ENCODE measurements at places on chromosomes 5 and 9. TPM values are rescaled to one million over a fixed set of nuclear protein-coding genes. Genes with fewer than 3 reads are reported as not detected.

DNA sequence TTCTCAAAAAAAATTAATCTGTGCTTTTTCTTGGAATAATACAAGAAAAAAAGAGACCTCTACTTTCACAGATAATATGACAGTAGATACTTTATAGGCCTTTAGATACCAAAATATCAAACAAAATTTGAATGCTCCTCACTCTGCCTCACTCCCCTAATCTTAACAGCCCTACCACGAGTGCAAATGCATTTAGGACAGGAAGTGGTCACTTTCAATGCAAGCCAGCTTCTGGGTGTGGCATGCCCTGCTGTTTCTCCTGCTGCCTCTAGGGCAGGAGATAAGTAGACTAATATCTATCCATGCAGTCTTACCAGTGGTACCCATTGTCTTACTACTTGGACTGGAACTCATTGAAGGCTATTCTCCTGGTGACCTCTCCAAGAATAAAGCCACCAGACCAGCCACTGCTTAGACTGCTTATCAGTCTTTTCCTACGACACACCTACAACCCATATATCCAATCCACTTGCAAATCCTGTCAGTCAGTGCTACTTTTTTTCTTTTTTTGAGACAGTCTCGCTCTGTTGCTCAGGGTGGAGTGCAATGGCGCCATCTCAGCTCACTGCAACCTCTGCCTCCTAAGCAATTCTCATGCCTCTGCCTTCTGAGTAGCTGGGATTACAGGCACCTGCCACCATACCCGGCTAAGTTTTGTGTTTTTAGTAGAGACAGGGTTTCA is 23.0 kb downstream of the FRRS1L start:
- peak; percentile 97 for ATAC-seq

- ATAC-seq: no peak
Observed at GRCh38 chr9:113129884-113130283, 20.9 kb upstream of the SLC31A2 start.

DNA sequence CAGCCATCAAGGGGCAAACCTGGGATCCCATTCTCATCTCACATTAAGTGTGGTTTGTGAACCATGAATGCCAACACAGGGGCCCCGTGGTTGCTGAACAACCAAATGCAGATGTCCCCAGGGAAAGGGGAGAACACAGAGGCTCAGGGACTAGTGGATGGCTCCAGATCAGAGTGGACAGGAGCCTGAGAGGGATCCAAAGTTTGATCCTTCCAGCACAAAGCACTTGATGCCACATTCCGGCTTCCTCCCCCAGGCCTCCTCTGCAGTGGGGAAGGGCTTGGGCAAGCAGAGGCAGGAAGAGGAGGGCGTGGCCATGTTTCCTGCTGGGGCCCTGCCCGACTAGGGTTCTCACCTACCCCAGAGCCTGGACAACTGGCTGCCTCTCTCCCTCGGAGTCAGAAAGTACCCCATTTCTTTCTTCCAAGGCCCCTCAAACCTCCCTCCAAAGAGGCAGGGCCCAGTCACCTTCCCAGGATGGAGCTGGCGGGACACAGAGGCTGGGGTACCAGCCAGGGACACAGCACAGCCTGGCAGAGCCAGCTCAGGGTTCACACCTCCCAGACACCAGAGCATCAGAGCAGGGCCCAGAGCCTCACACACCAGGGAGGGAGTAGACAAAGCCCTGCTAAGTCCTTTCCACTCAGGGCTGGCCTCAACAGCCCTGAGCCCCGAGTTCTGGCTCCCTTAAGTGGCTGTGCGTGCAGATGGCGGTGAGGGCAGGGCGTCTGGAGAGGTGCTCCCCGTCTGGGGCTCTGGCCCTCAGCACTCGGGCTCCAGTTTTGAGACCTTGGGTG is 4.3 kb upstream of the RNF44 start:
- no peak for ATAC-seq

DNA sequence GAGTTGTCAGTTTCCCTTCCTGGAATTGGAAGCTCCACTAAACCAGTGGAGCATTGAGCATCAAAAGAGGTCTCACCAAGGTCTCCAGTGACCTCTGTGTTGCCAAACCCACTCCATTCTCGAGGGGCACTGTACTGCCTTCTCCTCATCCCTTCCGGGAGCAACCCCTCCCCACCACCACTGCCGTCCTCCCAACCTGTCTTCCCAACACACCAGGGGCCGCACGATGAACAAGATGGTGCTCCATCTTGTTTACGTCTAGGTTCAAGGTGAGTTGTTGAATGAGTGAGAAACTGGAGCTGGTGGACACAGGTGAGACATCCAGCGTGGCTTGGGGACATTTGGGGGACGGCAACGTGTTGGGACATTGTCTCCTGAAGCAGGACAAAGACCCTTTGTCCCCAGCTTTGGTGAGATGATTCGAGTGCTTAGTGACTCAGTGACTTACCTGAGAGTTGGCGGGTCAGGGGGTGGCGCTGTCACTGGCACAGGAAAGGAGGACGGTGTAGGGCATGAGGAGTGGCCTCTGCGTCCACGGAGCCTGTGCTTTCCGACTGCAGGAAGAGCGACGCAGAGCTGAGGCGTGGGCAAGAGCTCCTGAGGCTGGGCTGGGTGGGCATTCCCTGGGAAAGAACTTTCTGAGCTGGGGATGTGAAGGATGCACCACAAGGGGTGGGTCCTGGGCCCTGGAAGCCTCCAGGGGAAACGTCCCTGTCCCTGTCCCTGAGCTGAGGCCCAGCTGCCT is 44.8 kb upstream of the RNU6ATAC start:
- ATAC-seq: no peak

DNA sequence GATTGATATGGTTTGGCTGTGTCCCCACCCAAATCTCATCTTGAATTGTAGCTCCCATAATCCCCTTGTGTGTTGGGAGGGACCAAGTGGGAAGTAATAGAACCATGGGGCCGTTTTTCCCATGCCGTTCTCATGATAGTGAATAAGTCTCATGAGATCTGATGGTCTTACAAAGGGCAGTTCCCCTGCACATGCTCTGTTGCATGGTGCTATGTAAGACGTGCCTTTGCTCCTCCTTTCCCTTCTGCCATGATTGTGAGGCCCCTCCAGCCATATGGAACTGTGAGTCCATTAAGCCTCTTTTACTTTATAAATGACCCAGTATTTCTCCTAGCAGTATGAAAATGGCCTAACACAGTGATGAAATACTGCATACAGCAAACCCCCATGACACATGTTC is 84.8 kb upstream of the SELENOP start:
- no peak for ATAC-seq

DNA sequence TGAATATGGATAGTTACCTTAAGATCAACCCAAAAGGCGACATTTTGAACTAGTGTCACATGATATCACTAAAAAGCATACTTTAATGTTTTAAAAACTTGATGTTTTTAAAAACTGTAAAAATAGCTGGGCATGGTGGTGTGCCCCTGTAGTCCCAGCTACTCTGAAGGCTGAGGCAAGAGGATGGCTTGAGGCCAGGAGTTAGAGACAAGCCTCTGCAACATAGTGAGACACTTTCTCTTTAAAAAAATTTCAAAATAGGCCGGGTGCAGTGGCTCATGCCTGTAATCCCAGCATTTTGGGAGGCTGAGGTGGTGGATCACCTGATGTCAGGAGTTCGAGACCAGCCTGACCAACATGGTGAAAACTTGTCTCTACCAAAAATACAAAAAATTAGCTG is 129.5 kb downstream of the NPR3 start:
- ATAC-seq: no peak

GRCh38 chr5:118580949-118581348 is 407.4 kb downstream of the DTWD2 start:
- no peak for ATAC-seq

DNA sequence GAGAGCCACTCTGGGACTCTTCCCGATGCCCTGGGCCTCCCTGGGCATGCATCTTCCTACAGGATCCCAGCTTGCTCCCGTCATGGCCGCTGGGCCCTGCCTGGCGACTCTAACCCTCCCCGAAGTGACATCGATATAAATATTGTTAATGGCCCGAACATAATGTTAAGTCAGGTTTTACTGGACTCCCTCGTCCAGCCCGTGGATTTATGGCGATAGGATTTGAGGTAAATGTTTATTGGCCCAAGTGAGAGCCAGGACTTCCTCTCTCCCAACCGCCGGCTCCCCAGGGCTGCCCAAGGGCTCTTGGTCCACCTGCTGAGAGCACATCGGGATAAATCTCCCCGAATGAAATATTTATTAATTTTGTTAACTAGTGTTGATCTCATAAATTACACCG is 246.3 kb downstream of the PBX3 start:
- ATAC-seq: peak; percentile 18

DNA sequence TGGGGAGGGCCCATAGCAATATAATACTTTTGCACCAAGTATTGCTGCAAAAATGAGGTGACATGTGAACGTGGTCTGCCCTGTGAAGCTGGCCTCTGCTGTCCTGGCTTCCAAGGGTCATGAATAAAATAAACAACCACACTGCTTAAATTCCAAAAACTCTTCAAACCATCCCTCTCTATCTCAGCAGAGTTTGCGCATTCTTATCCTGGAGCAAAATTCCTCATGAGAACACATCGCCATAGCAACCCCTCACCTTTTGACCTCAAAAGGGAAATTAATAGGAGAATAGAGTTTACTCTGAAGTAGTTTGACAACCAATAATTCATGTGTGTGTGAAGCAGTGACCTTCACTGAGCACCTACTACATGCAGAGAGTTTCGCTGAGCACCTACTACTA is 342.9 kb downstream of the SPOCK1 start:
- ATAC-seq: peak; percentile 2

DNA sequence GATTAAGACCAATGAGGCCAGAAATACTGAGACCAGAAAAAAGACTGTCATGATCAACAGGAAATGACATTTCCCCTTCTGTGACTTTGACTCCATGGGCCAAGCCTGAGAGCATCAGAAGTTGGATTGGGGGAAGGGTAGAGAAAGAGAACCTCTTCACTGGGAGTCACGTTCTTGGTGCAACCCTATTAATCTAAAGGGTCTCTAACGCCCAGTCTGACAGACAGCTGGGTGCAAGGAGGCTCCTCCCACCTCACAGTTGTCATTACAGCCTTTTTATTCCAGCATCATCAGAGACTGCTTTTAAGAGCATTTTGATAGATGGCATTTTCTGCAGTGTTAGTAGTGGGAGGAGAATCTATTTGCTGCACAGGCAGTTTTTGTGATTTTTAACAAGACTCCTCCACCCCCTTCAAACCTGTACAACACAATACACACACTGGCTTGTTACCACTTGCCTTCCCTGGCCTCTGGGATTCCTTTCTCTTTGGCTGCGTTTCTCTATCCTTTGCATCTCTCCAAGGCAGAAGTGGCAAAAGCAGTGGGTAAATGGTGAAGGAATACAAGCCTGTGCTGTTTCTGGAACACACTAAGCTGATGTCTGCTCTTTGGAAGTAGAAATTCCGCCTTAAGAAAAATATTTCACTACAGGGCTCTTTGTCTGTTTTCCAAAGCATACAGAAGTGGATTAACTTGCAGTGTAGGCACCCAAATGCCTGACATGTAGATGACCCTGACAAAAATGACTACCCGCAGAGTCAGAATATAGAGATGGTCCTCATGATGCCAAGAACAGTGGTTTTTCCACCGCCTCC is 310.4 kb upstream of the ZNF608 start:
- no peak for ATAC-seq

GRCh38 chr5:68392617-68393016 is 177.1 kb downstream of the PIK3R1 start:
- ATAC-seq: no peak

DNA sequence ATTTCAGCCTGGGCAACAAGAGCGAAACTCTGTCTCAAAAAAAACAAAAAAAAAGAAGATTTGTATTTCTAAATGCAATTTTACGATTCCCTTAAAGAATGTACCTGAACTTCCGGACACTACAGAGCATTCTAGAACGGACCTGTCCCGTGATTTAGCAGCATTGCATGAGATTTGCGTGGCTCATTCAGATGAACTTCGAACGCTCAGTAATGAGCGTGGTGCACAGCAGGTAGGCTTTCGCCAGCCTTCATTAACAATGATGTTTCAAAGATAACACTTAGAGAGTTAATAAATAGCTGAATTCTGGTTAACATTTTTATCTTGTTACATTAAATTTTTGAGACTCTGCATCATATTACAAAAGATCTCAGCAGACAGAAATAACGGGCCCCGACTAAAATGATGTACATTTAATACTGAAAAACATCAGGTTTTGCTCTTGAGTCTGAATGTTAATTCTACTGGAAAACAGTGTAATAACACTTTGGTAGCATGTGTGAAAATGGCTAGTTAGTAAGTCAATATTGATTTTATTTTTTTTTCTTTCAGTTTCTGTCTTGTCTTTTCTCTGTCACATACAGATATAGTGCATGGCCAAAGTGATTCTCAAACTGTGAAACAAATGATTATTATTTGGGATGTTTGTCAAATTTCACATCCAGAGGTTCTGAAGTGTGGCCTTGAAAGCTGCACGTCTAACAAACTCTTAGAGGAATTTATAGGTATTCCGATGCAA is 23.3 kb downstream of the CCNH start:
- no peak for ATAC-seq

GRCh38 chr5:60379907-60380306 is 320.1 kb downstream of the DEPDC1B start:
- no peak for ATAC-seq

EIF4E1B gene
- 0.47 TPM for total RNA-seq

FABP6 gene
- not detected for total RNA-seq

IL13 gene
- total RNA-seq: 0.68 TPM

OMD gene
- 19.8 TPM for total RNA-seq

TMEM252 gene
- not detected for total RNA-seq

GLRA1 gene
- total RNA-seq: 9.1 TPM

Measured in motor neuron (in vitro differentiated cells).